Hematopoietic multipotent progenitor cell treated with erythropoietin and hydrocortisone succinate and interleukin-3 and kit ligand, for 4 days (in vitro differentiated cells): ENCODE measurements at places on chromosomes 1 and 21.

DNA sequence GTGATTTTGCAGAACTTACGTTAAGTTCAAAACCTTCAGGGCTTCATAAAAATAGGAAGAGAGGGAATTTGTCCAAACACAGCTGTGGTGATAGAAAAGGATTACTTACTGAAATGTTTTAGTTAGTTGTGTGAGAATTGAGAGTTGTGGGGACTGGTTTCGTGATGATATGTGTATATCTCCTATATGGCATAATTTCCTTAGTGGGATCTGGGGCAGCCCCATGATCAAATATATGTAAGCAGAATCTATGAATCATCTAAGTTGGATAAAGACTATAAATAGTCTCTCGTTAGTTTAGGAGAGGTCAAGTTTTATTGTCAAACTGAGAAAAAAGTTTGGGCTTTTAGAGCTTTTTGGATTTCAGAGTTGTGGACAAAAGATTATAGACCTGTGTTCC lies 14.9 kb downstream of the MTR start:
- no peak for DNase-seq

- no peak for DNase-seq
Measured at GRCh38 chr1:12447307-12447706, 170.7 kb downstream of the DHRS3 start.

GRCh38 chr1:223847781-223848345 lies 2.1 kb upstream of the TP53BP2 start:
- peak; percentile 64 for DNase-seq

GRCh38 chr1:158286487-158286886 lies 3.2 kb upstream of the CD1C start:
- DNase-seq = no peak

- DNase-seq = no peak
Measured at GRCh38 chr1:151819976-151820623, 11.5 kb downstream of the RORC start.

DNA sequence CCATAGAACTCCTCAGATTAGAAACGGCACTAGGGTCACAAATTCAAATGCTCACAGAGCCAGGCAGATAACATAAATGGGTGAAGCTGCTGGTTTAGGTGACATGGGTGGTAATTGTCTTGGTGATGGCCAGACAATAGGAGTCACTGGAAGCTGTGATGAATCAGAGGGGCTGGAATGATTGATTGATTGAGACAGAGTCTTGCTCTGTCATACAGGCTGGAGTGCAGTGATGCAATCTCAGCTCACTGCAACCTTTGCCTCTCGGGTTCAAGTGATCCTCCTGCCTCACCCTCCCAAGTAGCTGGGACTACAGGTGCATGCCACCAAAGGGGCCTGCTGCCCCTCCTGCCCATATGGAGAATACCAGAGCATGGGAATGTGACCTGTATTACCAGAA lies 63.0 kb downstream of the HIVEP3 start:
- DNase-seq = no peak

GRCh38 chr1:207282496-207283380 lies 38.7 kb upstream of the CD55 start:
- DNase-seq = no peak

DNA sequence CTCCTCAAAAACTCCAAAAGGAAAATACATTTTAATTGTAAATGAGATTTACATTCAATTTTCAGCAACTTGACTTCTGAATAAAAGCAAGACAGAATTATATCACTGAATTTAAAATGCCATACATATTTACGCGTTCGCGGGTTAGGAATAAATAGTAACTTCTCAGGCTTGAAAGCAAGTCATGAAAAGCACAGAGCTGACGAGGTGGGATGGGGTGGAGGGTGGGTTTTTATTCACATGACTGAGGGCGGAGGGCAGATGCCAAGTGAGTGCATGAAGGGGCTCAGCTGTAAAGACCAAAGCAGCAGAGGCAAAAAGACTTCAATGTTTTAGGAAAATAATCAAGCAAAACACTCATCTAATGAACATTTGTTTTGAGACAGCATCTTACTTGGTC lies 5.7 kb downstream of the CEP104 start:
- no peak for DNase-seq

DNA sequence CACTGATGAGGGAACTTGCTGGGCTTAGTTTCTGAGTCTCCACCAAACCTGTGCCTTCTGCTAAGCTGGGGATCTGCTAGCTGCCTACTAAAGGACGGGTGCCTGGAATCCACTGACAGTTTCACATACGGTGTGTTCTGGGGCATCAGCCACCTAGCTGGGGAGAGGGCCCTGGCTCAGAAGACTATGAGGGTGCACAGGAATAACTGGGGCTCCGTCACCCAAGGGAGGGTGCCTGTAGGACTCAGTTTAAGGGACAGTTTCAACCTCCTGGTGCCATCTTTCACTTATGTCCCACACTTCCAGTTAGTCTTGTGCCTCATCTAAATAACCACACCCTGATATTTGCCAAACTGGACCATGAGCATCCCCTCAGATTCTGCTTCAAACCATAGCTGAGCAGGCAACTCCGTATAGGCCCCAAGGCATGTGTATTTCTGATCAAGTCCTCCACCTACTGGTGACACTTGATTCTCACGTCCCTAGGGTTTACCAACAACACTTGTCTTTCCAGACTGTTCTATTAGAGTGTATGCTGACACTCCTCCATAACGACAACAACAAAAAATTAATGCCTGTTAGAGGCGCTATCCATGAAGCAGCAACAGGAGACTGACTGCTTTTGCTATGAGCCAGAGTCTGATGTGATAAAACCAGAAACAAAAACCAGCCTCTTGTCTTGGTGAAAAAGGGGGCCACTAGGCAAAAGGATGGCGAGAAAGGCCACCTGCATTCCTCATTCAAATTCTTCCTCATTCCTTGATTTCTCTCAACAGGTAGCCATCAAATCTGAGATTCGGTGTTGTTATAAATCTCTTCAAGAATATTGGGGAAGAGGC lies 55.0 kb upstream of the PAXBP1 start:
- peak; percentile 85 for DNase-seq

GRCh38 chr1:170661646-170662411 lies 2.1 kb upstream of the PRRX1 start:
- DNase-seq = no peak

DNA sequence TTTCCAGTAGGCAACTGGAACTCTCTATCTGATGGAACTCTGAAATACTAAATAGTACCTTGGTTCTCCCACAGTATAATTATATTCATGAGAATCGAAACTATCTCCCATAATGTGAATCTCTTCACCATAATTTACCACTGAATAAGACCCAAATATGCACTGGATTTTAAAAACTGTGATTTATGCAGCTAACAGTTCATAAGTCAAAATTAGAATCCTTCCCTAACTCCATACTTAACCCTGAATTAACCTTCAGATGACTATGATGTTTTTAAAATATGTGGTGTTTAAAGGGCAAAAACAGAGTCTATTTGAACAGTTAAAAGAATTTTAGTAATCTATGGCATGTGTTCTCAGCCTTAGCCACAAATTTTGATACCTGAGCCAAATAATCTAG lies 22.9 kb upstream of the SLC44A3 start:
- DNase-seq = no peak

DNA sequence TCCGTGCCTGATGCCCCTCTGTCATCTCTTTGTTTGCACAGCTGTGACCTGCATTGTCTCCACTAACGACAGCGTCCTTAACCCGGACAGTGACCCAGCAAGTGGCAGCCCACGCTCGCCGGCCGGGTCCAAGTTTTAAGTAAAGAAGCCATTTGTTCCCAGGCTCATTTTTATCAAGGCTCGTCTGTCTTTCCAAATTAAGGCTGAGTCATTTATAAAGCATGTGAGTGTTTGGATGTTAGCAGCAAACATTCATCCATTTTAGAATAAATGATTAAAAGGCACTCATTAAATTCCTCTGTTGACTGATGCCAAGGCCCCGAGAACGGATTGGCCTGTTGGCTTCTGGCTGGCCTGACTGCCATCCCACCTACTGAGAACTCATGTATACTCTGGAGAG lies 514.5 kb downstream of the NPHP4 start:
- no peak for DNase-seq

GRCh38 chr1:184241446-184241845 lies 145.4 kb upstream of the C1orf21 start:
- no peak for DNase-seq

DNA sequence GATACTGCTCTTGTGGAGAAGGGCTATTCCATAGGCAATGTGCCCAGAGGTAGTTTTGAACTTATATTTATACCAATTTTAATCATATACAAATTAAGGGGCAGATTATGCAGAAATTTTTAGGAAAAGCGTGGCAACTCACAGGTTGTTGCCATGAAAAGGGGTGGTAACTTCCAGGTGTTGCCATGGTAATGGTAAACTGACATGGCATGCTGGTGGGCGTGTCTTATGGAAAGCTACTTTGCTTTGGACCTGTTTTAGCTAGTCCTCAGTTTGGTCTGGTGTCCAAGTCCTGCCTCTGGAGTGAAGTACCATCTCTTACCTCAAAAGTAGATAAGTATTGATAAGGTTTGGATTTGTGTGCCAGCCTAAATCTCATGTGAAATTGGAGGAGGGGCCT lies 7.9 kb upstream of the IL23R start:
- DNase-seq = no peak

- no peak for DNase-seq
Measured at GRCh38 chr1:232873412-232873811, 68.2 kb downstream of the MAP10 start.

DNA sequence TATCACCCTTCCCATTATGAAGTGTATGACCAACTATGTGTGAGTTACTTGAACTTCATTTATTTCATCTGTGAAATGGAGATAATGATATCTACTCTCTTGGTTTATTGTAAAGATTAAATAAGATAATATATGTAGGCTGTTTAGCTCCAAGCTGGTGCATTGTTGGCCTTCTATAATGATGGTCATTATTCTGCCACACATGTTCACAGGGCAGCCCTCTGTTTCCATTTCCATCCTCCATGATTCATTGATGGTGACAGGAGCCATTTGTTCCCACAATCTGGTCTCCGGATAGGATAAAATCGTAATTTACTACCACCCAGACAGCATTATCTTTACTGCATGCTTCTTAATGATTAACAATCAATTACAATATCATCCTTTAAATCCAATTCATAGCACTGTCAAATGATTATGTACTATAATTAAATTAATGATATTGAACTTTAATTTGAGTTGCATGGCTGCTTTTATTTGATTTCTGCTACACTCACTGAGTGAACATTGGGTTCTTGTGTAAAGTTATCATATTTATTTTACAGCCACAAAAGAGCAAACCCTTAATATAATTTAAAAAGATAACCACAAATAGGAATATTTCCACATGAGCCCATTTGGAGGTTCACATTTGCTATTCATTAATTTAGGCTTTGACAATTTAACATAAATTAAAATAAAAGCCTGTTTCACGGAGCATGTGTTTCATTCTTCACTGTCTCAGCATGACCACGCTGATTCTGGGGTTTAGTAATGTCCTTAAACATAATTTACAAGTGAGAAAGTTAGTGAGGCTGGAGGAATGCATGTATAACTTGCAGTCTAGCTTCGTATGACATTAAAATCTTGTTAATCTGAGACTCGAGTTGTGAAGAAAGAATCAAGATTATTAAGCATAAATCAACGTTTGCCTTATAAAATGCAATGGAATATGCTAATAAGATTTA lies 596.4 kb upstream of the ZRANB2 start:
- DNase-seq = no peak

DNA sequence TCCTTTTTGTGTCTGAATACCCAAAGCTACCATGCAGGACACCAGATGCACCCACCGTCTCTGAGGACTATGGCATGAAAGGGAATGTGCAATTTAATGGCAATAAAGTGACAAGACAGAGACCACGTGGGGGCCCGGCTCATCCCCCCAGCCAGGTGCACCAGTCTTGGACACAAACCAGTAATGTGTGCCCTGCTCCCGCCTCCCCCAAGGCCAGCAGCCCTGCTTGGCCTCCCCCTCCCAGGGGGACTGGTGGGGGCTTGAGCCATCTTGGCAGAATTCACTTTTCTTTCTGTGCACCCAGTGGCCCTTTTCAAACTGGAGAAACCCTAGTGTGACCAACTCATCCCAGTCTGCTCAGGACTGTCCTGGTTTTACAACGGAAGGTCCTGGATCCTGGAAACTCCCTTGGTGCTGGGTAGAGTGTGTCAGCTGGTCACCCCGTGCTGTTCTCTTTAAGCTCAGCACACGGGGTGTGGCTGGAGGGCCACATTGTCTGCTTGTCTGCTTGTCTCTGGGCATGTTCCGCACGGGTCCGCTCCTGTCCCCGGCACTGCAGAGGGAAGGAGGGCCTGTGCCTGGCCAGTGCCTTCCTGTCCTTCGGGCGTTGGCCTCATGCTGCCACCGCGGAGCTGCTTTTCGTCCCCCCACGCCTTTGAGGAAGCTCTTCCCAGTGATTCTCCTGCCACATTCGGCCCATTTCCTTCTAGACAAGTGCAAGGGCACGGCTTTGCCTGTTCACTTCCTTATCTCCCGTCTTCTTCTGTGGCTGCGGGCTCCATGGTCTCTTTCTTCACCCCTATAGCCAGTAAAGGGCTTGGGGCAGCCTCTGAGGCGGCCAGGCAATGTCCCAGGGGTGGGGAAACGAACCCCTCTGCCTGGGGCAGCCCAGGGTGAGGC lies 45.8 kb upstream of the TTC34 start:
- peak; percentile 71 for DNase-seq

DNA sequence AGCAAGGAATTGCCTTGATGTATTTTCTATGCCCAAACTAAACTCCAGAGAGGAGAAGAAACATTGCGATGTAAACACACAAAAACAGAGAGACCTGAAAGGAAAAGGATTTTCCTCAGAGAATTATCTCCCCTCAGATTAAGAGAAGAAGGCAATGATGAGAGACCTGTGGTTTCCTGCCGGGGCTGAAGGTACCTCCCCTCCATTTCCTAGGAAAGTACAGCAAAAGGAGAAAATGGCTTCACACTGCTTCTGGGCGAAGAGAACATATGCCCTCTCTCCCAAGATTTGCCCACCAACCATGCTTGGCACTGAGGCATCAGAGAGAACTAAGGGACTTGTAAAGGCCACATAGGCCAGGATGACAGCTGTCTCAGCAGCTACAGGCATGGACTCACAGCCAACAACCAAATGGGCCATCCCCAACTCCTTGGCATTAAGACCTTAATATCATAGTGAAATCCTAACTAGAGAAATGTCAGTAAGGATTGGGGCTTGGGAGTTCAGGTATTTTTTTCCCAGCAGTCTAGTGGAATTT lies 523.0 kb downstream of the PTPRC start:
- DNase-seq = no peak

GRCh38 chr1:203354246-203354645 lies 3.3 kb upstream of the FMOD start:
- no peak for DNase-seq

DNA sequence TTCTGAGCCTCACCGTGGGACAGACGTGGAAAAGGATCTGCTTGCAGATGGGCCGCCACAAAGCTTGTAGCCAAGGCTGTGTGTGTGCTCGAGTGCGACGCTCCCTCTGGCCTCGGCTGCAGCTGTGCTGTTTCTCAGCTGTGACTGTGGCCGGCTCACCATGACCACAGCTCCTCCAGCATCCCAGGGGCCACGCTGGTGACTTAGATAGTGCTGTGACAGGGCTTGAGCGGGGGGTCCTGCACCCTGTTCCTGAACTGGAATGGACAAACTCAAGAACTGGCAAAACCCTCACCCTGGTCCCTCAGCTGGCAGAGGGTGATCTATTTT lies 17.4 kb upstream of the ACTRT2 start:
- DNase-seq = no peak

GRCh38 chr1:91537281-91537986 lies 36.8 kb downstream of the CDC7 start:
- no peak for DNase-seq
